ENCODE measurements at places on chromosomes 16 and 17.

DNA sequence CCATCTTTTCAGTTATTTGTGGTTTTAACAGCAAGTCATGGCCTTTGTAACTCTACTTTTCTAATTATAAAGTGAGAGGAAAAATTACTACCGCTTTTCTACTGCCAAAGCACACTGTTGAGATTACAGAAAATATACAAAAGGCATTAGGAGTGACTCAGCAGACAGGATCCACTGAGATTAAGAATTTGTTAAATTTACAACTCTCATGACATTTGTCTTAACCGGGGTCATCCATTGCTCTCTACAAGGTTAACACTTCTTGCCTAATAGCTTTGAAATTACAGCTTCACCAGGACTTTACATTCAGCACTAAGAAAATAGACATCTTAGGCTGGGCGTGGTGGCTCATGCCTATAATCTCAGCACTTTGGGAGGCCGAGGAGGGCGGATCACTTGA is 93.4 kb downstream of the SSH2 start:
- H3K27me3 ChIP-seq: no peaks in the 10 kb centered on the region
- H3K27ac ChIP-seq: no peak overlapping the region
- no peaks in the 10 kb centered on the region for H3K4me1 ChIP-seq
- no peak overlapping the region for H3K4me3 ChIP-seq
- no peak for DNase-seq

- H3K27me3 ChIP-seq: no peaks in the 10 kb centered on the region
- no peak overlapping the region for H3K4me3 ChIP-seq
- no peak for DNase-seq
- H3K27ac ChIP-seq: no peak overlapping the region
- H3K36me3 ChIP-seq: peaks cover 3% of the 10 kb centered on the region
These were observed 3.5 kb downstream of the E4F1 start for GRCh38 chr16:2226918-2227317.

GRCh38 chr17:14942526-14943190 is 322.5 kb downstream of the PMP22 start:
- DNase-seq: no peak
- H3K27me3 ChIP-seq: peaks cover 5% of the 10 kb centered on the region
- no peaks in the 10 kb centered on the region for H3K4me1 ChIP-seq
- no peak overlapping the region for H3K4me3 ChIP-seq

DNA sequence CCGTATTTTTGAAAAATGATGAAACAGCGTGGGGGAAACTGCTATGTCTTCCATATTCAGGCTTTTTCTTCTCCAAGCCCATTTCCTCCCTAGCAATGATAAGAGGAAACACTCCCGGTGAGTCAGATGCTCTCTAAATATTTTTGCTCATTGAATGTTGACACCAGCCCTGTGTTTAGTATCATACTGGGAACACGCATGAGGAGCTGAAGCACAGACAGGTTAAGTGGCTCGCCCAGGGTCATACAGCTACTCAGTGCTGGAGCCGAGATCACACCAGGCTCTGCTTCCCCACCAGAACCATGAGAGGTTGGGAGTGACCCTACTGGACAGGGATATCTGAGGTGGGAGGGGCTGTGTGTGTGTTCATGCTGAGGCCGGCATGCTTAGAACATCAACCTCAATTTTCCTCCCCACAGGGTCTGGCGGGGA is 37.8 kb upstream of the ADGRG1 start:
- H3K4me3 ChIP-seq: peak overlapping the region; percentile 77
- H3K27me3 ChIP-seq: no peaks in the 10 kb centered on the region
- peak overlapping the region; percentile 93 for H3K27ac ChIP-seq
- no peak for DNase-seq

DNA sequence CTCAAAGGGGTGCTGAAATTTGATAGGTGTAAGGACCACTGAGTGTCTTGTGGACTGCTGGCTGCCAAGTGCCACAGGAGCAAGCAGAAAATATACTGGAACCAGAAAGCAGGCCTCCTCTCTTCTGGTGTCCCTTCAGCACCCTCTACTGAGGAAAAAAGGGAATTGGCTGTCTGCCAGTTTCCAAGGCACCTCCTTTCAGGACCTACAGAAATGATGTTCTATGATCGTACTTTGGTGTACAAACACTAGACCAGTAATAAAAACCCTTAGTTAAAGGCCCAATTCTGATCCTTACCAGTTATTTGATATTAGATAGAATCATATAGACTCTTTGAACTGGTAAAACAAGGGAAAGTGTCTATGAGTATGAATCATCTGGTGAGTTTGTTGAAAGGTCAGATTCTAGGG is 35.8 kb upstream of the BCAS3 start:
- peaks cover 2% of the 10 kb centered on the region for H3K4me1 ChIP-seq
- DNase-seq: no peak
- peaks cover 4% of the 10 kb centered on the region for H3K36me3 ChIP-seq
- no peak overlapping the region for H3K27ac ChIP-seq
- H3K27me3 ChIP-seq: no peaks in the 10 kb centered on the region
- no peak overlapping the region for H3K4me3 ChIP-seq
